Motor neuron (in vitro differentiated cells): ENCODE measurements at places on chromosomes 1 and 21.

GRCh38 chr1:212467843-212468482 lies 35.2 kb downstream of the NENF start:
- ATAC-seq: no peak

GRCh38 chr21:34029743-34030528 lies 43.4 kb upstream of the MRPS6 start:
- ATAC-seq: peak; percentile 99

DNA sequence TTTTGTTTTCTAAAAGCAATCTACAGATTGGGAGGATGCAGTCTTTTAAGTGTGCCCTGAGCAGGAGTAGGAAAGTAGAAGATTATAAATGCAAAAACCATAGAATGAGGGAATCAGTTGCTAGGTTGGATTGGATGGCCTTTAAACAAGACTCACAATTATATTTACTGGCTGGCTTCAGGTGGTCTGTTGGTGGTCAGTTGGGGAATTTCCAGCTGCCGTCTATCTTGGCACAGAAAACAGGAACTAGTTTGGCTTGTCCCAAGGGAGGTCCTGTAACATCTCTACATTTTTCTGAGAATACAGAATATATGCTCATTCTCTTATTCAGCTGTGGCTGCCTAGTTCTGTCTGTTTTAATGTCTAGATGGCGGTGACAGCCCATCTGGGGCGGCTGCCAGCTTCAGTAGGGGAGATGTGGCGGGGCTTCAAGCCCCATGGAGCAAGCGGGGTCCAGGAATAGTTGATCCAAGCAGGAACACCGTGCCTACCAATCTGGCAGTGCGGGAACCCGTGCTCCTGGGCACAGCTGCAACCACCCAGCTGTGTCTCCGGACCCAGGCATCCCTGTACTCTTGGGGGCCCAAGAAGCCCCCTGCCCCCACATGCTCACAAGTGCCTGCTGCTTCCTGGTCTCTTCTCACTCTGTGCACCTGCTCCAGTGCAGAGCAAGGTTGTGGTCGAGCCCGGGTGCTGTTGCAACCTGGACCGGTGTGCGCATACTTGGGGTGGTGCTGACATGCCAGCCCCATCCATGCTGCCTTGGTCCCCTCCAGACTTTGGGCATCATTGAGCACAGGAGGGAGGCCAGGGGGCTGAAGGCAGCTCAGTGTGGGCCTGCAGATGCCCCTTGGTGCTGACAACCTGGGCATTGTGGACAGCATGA lies 1182.6 kb downstream of the AMY1C start:
- no peak for ATAC-seq

- ATAC-seq: no peak
Observed at GRCh38 chr1:203151362-203152157, 24.0 kb downstream of the ADORA1 start.

DNA sequence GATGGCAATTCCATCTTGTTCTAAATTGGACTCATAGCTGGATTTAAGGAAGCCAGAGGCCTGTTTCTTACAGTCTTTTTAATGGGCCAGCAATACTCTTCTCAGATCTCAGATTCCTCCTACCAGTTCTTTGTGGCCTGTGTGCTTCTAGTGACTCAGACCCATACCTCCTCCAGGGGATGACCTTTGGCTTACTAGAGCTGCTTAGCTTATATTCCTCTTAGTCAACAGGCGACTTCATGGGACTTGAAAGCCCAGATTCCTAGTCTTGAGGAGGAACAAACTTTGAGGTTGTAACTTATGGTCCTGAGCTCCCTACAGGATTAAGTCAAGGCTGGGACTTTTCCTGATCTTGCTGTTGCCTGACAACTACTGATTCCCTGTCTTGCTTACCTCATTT lies 12.4 kb upstream of the PAPPA2 start:
- peak; percentile 36 for ATAC-seq

DNA sequence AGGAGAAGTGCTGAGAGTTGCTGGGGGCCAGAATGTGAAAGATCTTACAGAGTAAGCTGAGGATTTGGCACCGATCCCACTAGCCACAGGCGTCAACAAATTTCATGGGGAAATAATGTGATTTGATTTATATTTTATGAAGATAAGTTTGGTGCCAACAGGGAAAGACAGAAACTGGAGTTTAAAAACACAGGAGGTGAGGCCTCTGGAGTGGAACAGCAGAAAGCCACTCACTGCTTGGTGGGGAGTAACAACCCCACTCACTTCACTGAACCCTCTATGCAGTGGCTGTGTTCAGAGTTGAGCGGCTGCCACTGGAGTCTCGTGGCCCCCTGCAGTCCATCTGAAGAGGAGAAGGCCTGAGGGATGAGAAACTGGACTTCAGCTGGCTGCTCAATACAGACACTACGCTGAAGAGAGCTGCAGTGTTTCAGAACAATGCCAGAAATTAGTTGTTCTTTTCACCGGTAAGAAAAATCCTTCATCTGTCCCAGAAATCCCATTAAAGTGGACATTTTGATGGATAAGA lies 48.0 kb upstream of the RXRG start:
- ATAC-seq: no peak

DNA sequence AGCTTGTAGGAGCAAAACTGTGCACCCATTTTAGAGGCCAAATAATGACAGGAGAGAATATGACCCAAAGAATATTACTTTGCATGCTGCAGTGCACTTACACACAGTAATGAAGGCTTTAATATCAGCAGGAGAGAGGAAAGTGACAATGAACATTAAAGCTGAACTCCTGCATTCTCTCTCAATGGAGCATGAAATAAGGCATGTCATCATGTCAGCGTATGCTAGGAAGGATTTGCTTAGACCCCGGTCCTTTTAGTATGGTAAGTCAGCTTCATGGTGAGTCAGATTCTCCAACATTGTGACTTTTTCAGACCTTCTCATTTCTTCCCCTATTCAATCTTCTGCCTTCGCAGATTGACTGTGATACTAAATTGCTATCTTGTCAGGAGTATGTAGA lies 210.7 kb upstream of the TMPRSS15 start:
- peak; percentile 48 for ATAC-seq

DNA sequence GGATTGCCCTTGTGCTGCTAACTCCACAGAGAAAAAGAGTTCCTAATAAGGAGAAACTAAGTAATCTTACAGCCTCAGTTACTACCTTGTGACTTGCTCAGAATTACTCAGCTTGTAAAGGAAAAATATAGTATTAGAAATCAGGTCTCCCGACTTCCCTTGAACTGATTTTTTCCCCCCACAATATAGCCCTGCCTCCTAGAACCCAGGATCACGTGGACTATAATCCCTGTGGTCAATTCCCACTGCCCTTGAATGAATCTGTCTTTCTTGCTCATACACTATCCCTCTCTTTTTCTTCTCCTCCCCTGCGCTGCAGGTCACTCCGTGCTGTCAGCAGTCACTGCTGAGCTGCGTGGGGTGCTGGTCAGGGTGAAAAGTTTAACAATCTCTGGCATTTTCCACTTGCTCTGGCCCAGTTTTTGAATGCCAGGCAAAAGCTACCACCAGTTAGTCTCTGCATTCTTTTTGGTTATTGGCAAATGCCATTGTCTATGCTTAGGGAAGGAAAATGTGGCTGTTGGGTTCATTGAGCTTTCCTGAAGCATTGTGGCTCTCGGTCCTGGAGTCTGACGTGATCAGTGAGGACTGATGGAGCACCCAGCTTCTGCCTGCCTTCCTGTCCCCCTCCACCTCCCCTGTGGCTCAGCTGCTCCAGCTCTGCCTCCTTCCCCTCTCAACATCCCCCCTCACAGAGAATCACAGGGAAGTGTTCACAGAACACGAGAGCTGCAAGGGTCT lies 1.9 kb upstream of the MYOC start:
- no peak for ATAC-seq

- no peak for ATAC-seq
Observed at GRCh38 chr21:18467715-18468114, 64.1 kb upstream of the TMPRSS15 start.

GRCh38 chr1:183873642-183874041 lies 68.7 kb downstream of the RGL1 start:
- ATAC-seq: no peak

GRCh38 chr1:63833363-63834119 lies 59.7 kb downstream of the ROR1 start:
- no peak for ATAC-seq

- ATAC-seq: no peak
Observed at GRCh38 chr1:36715797-36716196, 233.1 kb upstream of the CSF3R start.

- ATAC-seq: no peak
Observed at GRCh38 chr1:178986204-178986603, 39.5 kb upstream of the FAM20B start.

DNA sequence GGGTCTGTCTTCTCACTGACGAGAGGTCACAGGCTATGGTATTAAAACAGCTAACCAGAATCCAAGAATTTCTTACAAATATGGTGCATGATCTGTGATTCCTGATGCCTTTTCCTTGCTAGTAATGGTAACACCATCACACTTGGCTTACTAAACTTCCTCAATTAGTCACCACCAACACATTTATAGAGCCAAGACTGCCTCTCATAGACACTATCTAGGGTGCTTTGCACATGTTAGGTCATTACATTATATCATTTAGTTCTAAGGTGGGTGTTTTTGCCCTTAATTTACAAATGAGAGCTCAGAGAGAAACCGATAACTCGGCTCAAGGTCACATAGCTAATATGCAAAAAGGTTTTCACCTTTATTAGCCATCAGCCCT lies 8.7 kb downstream of the KIF21B start:
- no peak for ATAC-seq

- no peak for ATAC-seq
Observed at GRCh38 chr1:241356187-241356518, 852 bp downstream of the RGS7 start.
